Neuronal stem cell (in vitro differentiated cells): ENCODE measurements at places on chromosomes 1 and 21.

DNA sequence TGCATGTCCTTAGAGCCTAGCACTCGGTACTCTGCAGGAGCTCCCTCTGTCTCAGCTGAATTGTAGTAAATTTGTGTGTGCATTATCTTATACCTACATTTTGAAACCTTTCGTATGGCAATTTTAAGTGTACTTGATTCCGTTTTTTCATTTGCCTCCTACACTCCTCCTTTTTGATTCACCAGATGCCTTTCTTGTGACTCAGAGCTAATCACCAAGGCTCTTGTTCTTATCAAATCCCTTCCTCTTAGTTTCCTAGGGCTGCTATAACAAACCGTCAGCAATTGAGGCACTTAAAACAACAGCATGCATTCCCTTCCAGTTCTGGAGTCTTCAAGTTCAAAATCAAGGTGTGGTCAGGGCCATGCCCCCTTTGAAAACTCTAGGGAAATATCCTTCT lies 261.0 kb downstream of the ASTN1 start:
- DNase-seq = no peak

GRCh38 chr1:203598752-203599151 lies 27.9 kb upstream of the ATP2B4 start:
- DNase-seq = no peak

DNA sequence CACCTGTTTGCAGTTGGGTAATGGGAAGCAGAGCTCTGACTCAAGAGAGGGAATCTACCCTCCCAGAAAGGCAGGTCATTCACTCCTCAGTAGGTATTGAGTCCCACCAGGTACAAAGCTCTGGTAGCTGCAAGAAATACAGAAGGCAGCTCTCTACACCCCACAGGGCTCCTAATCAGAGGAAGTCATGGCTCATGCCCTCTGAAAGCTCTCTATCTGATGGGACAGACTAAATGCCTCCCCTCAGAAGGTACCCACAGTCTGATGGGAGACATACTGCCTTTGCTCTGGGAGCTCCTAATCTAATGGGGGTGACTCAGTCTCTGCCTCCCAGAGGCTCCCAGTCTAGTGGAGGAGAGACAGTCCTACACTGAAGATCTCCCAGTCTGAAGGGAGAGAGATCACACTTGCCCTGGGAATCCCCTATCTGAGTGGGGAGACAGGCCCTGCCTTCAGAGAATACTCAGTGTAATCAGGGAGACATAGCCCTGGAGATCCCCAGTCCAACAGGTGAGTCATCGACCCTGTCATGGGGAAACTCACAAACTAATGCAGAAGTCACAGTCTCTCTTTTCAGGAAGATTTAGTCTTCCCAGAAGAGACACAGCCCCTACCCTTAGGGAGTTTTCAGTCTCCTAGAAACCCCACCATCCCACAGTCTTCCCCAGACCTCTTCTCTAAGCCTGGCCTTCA lies 23.7 kb downstream of the CAMK1G start:
- no peak for DNase-seq

- DNase-seq = no peak
Measured at GRCh38 chr1:55089683-55090082, 50.3 kb downstream of the PCSK9 start.

DNA sequence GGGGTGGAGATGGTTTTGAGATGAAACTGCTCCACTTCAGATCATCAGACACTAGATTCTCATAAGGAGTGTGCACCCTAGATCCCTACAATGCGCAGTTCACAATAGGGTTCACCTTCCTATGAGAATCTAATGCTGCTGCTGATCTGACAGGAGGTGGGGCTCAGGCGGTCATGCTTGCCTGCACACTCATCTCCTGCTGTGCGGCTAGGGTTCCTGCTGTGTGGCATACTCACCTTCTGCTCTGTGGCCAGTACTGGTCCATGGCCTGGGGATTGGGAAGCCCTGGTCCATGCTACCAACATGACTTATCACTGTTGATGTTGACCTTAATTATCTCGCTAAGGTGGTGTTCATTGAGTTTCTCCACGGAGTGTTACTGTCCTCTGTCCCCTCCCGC lies 144.5 kb downstream of the NAV1 start:
- no peak for DNase-seq

DNA sequence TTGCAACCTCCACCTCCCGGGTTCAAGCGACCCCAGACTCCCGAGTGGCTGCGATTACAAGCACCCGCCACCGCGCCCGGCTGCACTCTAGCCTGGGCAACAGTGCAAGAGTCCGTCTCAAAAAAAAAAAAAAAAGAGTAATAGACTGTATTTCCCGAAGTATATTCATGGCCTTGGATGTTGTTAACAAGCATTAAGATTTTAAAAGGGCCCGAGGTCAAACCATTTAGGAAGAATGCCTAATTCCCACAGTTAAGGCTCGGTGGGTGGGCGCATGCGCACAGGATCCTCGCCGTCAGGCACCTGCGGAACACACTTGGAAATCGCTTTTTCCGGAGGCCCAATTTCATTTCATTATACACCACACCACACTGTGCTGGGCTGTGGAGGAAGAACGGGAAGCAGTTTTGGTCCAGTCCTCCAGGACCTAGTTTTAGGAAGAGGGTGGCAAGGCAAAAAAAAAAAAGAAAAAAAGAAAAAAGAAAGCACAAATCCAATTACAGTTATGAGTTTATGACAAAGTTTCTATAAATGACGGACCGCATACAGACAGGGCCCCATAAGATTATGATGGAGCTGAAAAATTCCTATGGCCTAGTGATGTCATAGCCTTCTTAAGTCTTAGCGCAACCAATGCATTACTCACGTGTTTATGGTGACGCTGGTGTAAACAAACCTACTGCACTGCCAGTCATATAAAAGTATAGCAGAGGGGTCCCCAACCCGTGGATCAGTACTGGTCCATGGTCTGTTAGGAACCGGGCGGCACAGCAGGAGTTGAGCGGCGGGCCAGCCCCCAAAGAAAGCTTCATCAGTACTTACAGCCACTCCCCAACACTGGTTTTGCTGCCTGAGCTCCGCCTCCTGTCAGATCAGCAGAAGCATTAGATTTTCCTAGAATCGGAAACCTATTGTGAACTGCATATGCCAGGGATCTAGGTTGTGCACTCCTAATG lies 38.2 kb downstream of the H3-3A start:
- no peak for DNase-seq

DNA sequence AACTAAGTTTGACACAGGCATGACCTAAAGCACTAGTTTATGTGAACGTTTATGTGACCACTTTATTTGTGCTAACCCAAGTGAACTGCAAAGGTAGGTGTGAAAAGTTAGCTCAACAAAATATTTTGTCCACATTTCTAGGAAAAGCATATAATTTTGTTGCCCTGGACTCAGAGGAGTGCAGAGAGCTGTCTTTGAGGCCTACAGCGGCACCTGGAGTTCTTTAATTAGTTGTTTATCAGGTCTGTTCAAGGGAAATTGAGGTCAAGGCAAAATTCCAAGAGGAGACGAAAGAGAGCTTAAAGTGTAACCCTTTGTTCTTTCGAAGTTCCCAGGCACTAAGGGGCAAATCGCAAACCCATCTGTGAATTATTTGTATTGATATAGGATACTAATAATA lies 1.3 kb downstream of the GIPC2 start:
- DNase-seq = no peak

DNA sequence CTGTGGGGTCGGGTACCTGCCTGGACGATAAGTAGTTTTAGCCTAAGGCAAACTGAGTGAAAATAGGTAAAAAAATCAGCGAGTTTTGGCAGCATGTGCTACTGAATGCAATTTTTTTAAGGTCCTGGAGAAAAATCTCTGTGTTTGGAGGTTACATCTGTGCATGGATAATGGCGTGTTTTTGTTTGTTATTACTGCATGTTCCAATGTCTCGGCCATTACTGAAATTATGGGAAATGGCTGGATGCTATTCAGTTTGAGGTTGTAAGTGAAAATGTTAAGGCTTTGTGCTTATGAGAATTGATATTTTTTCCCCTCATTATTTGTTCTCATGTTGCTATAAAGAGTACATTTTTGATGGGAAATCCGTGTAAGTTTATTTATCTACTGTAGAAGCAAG lies 441.7 kb downstream of the PRDM2 start:
- no peak for DNase-seq

DNA sequence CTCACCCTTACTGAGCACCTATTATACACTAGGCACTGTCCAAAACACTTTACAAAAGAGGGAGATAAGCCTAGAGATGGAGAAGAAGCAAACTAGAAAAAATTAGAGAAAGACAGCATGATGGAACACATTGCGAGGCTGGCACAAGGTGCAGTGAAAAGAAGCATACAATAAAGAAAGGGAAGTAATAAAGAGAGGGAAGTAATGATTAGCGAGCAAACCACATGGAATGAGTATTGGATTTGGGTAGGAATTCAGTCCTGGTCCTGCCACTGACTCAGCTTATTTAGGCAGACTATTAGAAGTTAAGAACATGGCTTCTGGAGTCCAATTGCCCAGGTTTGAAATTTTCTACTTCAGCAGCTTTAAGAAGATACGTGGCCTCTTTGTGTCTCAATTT lies 32.6 kb upstream of the FNBP1L start:
- no peak for DNase-seq

GRCh38 chr1:107649023-107649422 lies 316.0 kb downstream of the VAV3 start:
- no peak for DNase-seq

DNA sequence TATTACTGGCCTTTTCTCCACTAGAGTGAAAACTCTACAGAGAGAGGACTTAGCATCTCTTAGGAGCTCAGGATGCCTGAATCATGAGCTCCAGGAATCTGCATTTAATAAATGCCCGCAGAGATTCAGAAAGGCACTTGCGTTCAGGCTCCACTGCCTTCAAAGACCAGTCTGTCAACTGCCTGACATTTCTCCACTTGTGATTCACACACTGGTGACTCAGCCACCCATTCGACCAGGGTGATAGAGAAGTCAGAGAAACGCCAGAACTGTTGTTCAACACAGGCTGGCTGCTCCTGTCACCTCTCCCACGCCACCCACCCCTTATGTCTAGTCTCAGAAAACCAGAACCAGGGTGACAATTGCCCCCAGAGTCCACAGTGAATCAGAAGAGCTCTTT lies 26.9 kb upstream of the LBR start:
- DNase-seq = no peak

- DNase-seq = no peak
Measured at GRCh38 chr1:202589190-202589930, 120.9 kb downstream of the SYT2 start.

DNA sequence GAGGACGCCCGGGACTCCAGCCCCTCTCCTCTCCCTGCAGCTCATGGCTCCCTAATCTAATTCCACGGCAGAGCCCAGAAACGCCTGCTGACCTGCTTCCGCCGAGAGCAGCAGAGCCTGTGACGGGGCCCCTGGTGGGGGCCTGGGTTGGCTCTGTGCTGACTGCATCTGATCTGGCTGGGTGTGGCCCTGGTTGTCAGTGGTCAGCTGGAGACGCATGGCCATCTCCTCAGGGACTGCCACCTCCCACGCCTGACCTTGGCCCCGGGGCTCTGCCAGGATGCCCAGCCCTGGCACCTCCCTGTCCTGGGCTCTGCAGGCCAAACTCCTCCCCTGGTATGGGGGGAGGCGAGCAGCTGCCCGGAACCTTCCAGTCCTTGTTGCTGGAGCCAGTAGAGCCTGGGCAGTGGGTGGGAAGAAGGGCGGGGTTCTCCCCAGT lies 1.1 kb upstream of the PLCH2 start:
- no peak for DNase-seq

GRCh38 chr1:201171063-201172036 lies 17.1 kb upstream of the TMEM9 start:
- DNase-seq = no peak

- no peak for DNase-seq
Measured at GRCh38 chr21:38249256-38249655, 7.5 kb upstream of the KCNJ15 start.

DNA sequence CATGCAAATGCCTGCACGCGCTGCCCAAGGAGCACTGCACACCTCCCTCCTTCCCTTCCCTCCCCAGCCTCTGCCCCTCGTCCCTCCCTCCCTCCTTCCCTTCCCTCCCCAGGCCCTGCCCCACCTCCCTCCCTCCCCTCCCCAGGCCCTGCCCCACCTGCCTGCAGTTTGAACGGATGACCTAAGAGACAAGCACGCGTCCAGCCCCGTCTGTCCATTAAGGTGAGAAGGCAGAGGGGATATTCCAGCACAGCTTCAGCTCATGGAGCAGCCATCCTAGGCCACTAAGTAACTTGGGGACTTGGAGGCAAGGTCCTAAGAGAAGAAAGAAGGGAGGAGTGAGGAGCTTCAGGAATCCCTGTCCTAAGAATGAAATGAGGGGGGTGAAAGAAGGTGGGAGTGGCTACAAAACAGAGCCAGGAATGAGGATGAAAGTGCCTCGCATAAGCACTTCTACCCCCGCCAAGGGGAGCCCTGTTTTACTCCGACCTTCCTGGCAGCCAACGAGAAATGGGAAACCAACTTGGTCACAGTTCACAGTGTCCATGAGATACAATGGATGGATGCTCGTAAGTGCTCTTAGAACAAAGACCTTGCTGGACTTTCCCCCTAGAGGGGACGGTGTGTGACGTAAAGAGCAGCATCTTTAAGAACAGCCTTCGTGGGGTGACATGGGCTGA lies 21.3 kb upstream of the EFHD2 start:
- no peak for DNase-seq

DNA sequence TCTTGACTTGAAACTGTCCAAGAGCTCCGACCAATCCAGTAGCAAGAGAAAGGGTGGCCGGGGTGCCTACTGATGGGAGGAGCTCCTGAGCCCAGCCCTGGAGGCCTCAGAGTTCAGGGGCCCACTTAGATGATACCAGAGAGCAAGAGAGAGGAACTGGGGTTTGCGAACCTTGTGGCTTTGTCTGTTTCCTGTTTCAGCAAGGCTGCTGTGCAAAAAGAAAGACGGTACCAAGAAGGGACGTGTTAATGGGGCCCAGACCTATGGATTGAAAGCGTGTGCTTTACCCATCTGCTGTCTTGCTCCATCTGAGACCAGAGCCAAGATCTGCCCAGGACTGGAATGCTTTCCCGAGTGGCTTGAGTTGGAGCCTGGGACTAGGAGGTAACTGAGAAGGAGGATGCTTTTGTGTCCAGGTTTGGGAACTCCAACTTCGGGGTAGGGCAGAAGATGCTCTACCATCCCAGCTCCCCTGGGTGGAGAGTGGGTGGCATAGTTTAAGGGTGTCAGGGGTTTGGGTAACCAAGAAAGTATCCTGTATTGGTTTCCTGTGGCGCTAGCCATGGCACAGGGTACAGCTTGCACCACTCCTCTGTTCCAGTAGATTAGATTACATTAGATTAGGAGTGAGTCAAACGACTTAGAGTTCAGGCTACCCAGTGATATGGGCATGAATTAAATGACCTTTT lies at the start of gene TRAF3IP3:
TSS of gene TRAF3IP3 (plus strand) at position 128 of the 689 bp plus-strand sequence. CDS start 3,987 bp downstream, outside the sequence.
- DNase-seq = no peak

DNA sequence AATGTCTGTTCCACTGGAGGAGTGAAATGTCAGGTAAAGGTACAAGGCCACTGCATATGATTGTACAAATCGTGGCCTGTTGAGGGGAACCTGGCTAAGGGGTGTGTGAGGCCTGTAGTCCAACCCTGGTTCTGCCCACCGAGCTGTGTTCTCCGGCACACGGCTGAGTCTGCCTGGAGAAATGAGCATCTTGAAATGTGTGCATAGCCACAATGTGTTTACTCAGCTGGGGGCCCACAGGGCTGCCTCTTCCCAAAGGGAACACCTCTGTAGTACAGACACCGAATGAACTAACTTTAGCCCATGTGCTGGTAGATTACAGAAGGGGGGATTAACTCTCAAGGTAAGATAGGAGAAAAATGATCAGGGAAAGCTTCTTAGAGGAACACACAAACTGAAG lies 30.2 kb downstream of the AK4 start:
- DNase-seq = no peak

- no peak for DNase-seq
Measured at GRCh38 chr1:172112576-172112975, 271.3 kb downstream of the DNM3 start.

GRCh38 chr21:36706951-36707762 lies 8.2 kb downstream of the SIM2 start:
- DNase-seq = peak; percentile 64

GRCh38 chr1:180953291-180954004 lies 40.8 kb downstream of the KIAA1614 start:
- no peak for DNase-seq
